ENCODE measurements at places on chromosomes 2 and 18.

DNA sequence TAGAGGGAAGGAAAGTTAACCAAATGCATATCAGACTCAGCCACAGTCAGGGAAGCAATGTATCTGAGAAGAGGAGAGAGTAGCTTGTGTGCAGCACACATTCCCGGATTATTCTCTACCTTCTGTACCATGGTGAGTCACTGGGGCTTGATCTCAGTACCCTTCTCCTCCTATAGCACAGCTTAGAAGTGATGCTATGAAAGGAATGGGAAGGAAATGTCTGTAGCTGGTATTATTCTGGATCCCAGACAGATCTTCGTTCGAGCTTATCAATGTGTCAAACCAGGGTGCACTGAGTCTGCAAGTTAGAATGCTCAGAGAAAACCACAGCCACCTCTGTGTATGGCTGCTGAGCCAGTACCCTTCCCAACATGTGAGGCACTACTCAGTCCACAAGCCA lies 88.0 kb upstream of the NFU1 start:
- DNase-seq: no peak

DNA sequence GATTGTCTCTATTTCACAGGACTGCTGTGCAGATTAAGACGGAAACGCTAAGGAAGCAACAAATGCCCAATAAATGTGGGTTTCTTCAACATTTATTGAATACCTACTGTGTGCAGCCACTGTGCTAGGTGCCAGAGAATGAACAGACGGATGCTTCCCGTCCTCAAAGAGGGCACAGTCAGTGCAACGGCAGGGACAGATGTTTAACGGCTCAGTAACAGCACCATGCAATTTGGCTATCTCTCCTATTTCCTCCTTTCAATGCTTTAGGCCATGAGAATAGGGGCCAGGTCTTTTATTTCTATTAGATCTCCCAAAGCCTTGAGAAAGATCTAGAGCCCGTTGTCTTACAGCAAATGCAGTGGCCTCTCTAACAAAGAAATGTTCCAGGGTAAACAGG lies 7.2 kb downstream of the EDAR start:
- DNase-seq: no peak

- DNase-seq: no peak
Observed at GRCh38 chr18:37299471-37300304, 265.9 kb downstream of the CELF4 start.

GRCh38 chr2:6921321-6921922 lies 4.2 kb downstream of the RNF144A start:
- DNase-seq: no peak

GRCh38 chr2:47048801-47049480 lies 106.2 kb downstream of the STPG4 start:
- no peak for DNase-seq

DNA sequence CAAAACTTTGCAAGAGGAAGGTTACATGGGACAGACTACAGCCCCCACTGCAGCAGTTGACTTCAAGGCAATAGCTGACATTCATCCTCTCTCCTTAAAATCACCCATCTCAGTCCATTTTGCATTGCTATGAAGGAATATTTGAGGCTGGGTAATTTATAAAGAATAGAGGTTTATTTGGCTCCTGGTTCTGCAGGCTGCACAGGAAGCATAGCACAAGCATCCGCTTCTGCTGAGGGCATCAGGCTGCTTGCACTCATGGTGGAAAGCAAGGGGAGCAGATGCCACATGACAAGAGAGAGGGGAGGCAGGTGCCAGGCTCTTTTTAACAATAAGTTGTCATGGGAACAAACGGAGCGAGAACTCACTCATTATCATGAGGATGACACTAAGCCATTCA lies 646.0 kb downstream of the ZEB2 start:
- DNase-seq: no peak

- DNase-seq: no peak
Observed at GRCh38 chr2:18475884-18476283, 84.6 kb downstream of the RDH14 start.

GRCh38 chr18:71352618-71353017 lies 1063.8 kb downstream of the SOCS6 start:
- DNase-seq: no peak

DNA sequence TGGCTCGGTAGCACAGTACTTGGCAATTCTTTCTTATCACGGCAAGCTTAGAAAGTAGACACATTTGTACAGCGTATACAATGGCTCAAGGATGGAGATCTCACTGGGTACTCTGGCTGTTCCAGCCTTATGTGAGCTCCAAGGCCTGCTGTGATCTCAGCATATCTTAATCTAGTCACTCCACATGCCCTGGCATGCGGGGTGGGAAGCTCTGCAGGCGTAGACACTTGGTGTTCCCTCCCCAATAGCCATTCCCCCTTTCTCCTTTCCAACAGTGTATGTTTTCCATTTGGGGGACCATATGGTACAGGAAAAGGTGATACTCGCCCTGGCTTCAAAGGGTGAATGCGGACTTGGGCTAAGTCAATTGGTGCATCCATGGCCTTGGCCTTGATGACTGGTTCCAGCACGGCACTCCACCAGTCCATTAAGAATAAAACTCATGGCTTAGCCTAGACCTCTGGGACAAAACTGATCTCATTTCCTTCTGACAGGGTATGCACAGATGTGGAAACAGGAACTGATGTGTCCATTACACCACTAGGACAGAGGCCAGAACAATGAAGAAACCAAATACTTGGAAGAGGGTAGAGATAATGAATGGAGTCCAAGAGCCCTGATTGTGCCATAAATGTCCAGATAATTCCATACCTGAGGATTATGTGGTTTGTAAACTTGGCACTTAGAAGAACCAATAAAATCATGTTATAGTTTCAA lies 28.4 kb downstream of the TGIF1 start:
- DNase-seq: no peak

DNA sequence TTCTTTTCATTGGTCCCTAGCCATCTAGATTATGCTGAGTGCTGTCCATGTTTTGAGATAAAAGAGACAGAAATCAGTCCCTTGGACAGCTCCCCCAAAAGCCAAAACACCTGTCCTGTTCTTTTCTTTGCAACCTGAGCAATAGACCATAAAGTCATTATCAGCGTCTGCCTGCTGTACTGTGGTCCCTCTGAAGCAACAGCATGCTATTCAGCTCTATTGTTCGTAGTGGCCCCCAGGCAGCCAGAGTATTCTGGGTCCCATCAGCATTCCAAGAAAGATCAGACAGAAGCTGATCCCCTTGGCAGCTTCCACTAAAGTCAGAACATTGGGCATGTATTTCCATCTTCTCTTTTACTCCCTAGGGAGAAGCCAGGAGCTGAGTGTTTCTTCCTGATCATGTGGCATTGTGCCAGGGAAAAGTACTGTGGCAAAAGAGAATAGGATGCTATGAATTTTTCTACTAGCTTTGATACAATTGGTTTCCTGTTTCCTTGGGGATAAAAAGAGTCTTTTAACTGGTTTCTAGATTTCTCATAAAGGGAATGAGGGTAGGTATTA lies 33.6 kb upstream of the ZSWIM2 start:
- no peak for DNase-seq

- DNase-seq: no peak
Observed at GRCh38 chr2:201111096-201111495, 4.9 kb upstream of the CFLAR start.

DNA sequence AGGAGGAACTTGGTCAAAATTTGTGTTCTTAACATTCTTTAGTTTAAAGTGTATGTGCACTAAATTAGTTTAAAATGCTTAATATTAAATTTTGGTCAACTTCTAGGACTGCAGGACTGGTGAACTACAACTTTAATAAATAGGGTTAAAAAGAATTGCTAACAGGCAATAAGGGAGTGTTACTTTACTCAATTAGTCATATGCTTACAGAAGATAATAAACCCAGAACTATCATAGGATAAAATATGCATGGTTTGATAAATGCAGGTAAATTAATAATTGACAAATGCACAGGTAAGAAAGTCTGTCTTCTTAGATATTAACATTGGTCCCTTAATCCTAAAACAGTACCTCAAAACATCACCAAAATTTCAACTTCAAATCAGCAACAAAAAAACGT lies 20.6 kb downstream of the FARSB start:
- DNase-seq: no peak

DNA sequence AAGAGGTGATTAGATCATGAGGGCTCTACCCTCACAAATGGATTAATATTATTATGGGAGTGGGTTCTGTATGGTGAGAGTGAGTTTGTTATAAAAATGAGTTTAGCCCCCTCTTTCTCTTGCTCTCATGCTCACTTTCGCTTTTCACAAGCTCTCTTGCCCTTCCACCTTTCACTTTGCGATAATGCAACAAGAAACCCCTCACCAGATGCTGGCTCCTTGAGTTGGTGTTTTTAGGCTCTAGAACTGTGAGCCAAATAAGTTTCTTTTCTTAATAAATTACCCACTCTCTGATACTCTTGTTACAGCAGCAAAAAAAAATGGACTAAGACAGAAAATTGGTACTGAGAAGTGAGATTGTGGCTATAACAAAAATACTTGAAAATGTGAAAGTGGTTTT lies 106.5 kb downstream of the EHBP1 start:
- DNase-seq: no peak

DNA sequence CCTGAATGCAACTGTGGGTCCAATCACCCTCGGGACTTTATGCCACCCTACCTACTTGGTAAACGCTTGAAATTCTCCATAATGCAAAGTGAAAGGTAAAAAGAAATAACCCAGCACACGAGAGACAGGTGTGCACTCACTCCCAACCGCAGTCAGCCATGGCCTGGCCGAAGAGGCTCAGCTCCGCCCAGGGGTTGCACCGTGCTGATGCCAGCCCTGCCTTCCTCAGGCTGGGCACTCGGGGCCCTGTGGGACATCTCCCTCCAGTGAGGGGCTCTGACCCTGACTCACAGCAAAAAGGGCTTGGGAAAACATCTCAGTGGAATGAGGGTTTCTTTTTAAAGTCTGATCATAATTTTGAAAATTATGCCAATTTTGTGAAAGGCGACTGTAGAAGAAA lies 13.3 kb downstream of the SLC66A2 start:
- DNase-seq: no peak

- DNase-seq: peak; percentile 70
Observed at GRCh38 chr18:24075767-24076597, 61.4 kb downstream of the TTC39C start.

- DNase-seq: no peak
Observed at GRCh38 chr2:235300368-235301201, 193.3 kb upstream of the AGAP1 start.

DNA sequence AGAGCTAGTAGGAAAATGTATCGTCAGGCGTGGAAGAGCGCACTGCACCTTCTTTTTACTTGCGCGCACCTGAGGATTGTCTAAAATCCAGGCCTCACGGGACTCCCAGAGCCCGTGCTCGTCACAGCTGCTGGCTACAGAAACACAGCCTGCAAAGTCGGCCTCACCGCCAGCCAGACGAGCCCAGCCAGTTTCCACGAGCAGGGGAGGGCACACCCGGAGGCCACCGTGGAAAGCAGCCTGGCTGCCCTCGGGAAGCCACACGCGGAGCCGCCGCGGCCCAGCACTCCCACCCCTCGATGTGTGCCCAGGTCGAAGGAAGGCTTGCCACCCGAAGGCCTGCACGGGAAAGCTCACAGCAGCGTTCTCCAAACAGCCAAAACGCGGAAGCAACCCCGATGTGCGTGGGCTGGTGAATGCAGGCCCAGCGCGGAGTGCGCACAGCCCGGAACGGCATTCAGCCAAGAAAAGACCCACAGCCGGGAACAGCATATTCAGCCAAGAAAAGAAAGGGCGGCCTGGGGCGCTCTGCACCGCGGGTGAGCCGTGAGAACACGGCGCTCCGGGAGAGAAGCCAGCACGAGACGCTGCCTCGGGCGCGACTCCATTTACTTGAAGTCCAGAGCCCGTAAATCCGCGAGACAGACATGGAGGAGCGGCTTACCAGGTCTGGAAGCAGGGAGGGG lies 53.9 kb upstream of the SALL3 start:
- no peak for DNase-seq

DNA sequence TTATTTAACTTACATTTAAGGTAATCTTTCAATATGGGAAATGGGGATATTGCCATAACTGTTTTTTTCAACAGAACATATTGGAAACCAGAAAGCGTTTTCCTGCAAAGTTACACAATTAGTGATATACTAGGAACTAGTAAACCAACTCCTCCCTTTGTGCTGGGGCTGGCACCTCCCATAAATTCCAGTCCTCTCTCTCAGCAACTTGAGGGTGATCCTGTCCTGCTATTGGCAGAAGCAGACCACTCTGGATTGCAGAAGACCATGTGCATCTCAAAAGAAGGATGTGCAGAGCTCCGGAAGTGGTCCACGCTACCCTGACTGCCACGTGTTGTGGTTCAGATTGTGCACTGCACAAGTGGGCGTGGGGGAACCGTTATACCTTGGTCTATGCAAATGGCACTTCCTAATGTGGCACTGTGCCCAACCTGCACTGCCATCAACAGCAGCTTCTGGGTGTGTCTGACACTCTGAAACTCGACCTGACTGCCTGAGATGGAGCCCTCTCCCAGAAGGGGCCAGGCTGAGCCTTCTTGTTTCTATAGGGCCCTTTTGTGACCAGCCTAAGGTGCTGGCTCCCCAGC lies 219.2 kb downstream of the ZNF516 start:
- no peak for DNase-seq

DNA sequence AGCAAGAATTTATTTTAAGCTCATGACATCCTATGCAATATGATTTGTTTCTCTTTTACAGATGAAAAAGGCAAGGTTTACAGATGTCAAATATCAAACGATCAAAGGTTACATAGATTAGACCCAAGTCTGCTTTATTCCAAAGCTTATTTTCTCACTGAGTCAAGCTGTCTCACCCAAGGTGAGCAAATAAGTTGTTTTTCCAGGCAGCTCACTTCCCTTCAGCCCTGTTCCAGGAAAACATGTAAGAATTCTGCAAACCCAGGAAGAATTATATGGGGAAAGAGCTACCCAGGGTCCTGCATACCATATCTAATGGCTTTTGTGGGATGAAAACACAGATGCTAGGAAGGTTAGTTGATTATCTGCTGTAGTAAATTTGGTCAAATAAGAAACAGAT lies 57.7 kb upstream of the SCN9A start:
- DNase-seq: no peak

- no peak for DNase-seq
Observed at GRCh38 chr2:65411056-65411795, 21.2 kb downstream of the SPRED2 start.

DNA sequence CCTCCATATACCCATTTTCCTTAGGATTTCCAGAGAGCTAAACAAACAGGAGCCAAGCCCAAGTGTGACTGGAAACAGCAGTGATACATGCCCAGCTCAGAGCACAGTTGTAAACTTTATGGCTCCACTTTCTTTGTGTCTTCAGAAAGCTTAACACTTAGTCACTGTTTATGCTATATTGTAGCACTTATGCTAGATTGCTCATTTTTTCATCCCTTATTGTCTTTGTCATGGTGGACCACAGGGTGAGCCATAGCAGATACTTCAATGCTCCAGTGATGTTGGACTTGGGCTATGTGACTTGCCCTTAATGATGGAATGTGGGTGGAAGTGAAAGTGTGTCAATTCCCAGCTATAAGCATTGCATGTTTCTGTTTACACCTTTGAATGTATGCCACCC lies 401.6 kb downstream of the METTL4 start:
- DNase-seq: no peak

GRCh38 chr2:135043345-135043744 lies 3.9 kb downstream of the MAP3K19 start:
- peak; percentile 50 for DNase-seq
